GM20000 (cell line): ENCODE measurements at places on chromosomes 4 and X.
A peak's percentile ranks its signal among the peaks of the same experiment; 100 is the strongest.

DNA sequence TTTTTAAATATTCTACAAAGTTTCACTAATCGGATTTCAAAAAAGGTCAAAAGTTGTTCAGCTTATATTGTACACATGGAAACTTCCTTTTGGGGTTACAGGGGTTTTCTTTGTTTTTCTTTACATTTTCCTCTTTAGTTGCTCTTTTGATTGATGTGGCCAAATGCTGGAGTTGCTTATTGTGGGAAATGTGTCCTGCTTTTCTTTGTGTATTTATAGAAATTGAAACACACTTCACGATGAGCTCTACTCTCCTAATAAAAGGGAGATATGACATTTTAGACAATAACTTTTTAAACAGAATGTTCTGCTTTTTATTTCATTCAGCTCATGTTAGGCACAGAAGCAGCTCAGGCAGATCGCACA, 50.7 kb upstream of the SPRY1 start:
- DNase-seq: no peak

DNA sequence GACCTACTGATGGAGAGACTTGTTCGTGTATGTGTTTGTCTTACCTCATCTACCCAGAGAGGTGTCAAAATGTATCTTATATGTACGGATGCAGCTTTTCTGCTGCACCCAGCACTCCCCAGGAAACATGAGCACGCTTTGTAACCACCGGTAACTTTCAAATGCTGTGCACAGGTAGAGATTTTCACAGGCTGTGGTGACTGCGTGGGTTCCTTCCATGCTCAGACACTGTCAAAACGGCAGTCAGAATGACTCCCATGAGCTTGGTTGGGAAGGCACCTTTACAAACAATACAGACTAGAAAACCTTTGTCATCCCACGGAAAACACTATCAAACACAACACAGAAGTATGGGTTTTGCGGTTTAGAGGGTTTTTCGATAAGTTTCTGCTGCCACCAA, 28.2 kb downstream of the F11 start:
- no peak for DNase-seq

DNA sequence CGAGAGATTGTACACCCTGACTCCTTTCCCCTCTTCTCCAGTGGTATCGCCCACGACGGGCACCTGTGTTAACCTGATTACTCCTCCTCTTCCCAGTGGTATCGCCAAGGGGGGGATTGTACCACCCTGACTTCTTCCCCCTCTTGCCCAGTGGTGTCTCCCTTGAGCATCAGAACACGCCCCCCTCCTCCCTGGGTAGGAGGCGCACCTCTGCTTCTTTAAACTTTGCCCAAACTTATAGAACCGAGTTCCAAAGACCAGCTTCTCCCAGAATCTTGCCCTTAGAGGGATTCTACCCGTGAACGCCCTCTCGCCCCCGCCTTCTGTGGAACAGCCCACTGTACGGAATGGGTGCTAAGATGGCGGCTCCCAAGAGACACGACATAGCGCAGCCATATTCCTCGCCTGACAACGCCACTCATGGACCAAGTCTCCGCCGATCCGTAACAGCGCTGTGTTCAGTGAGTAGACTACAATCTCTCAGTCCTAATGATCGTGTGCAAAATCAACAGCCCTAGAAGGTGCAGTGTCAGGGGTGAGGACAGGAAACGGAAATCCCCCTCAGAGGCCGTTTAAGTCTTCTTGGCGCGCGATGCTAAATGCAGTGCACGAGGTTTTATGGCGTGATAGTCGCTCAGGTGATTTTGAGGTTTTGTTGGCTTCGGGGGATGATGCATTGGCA, 4.2 kb upstream of the ZNF157 start:
- DNase-seq: peak; percentile 54

DNA sequence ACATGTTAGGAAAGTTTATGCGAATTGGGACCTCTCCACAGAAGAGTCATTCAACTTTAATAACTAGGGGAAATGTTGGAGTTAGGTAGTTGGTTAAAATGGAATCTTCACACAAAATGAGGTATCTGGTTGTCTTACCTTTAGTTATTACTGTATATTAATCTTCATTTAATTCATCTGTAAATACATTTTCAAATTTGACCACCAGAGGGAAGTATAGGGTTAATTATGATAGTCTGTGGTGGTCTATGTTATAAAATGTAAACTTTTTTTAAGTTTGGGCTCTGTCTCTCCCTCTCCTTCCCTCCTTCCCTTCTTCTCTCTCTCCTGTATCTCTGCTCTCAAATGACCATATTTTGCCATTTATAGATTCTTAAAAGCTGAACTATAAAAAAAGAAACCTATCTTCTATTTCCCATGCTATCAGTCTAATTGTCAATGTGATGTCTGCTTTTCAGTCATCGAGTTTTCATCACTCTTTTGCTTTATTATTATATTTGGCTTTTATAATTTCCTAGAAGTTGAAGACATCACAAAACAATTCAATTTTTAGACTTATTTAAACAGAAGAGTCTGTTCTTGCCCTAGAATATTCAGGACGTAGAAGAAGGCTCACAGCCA, 49.8 kb downstream of the TMEM144 start:
- DNase-seq: no peak

DNA sequence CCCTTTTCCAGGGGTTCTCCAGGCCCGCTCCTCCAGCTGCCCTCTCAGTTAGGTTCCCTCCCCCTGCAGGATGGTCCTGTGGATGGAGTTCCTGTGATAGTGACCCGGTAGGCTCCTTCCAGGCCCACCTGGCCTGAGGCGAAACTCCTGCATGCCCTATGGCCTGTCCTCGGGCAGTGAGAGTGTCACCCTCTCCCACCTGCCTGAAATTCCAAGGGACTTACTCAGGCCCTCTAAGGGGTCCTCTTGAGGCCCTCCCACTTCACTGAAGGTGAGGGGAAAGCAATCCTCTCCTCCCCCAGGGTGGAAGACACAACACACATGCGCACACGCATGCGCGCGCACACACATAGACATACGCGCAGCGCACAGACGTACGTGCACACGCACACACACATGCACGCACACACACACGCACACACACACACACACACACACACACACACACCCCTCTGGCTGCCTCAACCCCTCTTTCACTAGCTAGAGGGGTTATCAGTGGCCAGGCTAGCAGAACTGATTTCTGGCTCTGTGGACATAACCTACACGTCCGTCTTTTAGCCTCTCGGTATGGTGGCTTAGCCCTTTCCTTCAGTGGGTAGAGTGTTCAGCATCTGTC, 215.9 kb downstream of the CBR4 start:
- DNase-seq: no peak

- no peak for DNase-seq
These were observed 1511.3 kb upstream of the AGA start for GRCh38 chr4:178953447-178954120.

- no peak for DNase-seq
These were observed at the start of gene TMPRSS11D for GRCh38 chr4:67883902-67884301. Gene TMPRSS11D, minus strand, starts transcription at chr4:67884002. Its CDS starts 69 bp downstream, at chr4:67883933.

DNA sequence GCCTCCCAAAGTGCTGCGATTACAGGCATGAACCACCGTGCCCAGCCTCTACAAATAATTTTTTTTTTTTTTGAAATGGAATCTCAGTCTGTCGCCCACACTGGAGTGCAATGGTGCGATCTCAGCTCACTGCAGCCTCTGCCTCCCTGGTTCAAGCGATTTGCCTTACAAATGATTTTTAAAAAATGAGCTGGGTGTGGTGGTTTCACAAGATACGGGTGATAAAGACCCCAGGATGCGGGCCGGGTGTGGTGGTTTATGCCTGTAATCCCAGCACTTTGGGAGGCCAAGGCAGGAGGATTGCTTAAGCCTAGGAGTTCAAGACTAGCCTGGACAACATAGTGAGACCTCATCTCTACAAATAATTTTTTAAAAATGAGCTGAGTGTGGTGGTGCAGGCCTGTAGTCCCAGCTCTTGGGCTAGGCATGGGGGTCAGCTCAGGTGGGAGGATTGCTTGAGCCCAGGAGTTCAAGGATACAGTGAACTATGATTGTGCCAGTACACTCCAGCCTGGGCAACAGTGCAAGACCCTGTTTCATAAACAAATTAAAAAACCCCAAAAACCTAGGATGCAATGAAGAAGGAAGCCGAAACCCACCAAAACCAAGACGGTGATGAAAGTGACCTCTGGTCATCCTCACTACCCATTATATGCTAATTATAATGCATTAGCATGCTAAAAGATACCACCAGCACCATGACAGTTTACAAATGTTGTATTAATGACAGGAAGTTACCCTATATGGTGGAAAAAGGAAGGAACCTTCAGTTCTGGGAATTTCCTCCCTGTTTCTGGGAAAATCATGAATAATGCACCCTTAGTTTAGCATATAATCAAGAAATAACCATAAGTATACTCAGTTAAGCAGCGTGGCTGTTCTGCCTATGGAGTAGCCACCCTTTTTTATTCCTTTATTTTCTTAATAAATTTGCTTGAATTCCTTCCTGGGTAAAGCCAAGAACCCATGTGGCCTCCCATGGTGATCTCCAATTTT, 27.7 kb downstream of the PDGFRA start:
- DNase-seq: no peak

- DNase-seq: no peak
These were observed 227.2 kb upstream of the PSAPL1 start for GRCh38 chr4:7661846-7662506.

DNA sequence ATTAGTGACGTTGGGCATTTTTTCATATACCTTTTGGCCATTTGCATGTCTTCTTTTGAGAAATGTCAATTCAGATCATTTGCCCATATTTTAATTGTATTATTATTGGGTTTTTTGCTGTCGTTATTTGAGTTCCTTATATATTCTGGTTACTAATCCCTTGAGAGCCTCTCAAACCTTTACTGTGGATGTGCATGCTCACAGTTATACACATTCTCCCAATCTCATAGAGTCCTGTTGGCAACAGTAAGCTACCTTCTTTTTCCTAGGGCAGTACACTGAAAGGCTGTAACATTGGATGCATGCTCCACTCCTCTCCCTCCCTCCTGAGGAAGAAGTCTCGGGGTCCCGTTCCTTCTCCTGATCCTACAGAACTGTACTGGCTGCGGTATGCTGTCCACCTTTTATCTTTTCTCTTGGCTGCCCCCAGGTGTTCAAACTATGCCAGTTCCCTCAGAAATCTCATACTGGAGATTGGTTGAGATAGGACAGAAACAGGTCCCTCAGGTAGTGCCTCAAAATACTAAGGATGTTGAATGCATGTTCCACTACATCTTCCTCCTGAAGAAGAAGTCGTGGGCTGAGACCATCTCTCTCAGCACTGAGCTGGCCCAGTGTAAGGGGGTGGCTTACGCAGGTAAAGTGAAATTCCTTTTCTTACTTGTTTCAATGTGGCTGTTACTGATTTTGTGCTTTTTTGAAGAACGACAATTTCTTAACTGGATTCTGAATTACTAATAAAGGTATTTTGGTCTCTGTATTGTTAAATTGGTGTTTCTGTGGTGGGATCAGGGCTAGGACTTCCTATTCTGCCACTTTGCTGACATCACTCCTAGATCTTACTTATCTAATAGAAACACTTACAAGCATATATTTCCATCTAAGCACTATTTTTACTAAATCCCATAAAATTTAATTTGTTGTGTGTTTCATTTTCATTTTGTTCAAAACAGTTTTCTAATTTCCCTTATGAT, 145.4 kb upstream of the HUWE1 start:
- peak; percentile 48 for DNase-seq

- DNase-seq: peak; percentile 61
These were observed 3.1 kb upstream of the NR3C2 start for GRCh38 chr4:148445071-148445859.

GRCh38 chr4:108926061-108926460, 163.2 kb upstream of the ETNPPL start:
- no peak for DNase-seq
